D341Med (cell line): ENCODE measurements at places on chromosomes 4 and X.

- DNase-seq = no peak
Observed at GRCh38 chr4:58849026-58849425, 1738.8 kb upstream of the IGFBP7 start.

DNA sequence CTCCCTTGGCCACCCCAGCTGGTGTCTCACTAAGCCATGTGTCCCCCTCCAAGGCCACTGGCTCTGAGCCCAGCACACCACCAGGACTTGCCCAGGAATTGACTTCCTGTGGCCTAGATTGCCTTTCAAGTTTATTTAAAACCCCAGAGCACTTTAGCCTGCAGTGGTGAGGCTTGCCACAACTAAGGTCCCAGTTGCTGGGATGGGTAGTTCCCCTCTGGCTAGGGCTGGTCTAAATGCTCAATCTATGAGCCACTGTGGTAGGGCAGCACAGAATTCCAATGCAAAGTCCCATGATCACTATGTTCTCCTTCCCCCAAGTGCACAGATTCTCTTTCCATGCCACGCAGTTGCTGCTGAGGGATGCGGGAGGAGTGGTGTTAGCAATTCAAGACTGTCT, 61.1 kb upstream of the HCCS start:
- no peak for DNase-seq

DNA sequence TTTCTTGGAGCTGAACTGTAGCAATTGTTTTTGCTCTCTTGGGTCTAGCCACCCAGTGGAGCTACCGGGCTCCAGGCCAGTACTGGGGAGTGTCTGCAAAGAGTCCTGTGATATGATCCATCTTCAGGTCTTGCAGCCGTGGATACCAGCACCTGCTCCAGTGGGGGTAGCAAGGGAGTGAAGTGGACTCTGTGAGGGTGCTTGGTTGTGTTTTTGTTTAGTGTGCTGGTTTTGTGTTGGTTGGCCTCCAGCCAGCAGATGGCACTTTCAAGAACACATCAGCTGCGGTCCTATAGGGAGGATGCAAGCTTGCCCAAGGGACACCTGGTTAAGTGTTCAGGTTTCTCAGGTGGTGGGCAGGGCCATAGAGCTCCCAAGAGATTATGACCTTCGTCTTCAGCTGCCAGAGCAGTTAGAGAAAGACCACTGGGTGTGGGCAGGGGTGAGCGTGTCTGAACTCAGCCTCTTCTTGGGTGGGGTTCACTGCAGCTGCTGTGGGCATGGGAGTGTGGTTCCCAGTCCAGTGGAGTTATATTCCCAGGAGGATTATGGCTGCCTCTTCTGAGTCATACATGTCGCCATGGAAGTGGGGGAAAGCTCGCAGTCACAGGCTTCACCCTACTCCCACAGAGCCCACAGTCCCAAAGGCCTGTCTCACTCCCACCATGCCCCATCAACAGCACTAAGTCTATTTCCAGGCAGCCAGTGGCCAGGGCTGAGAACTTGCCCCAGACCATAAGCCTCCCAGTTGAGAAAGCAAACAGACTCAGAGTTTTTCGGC, 811.6 kb downstream of the GLUD2 start:
- no peak for DNase-seq

- DNase-seq = no peak
Observed at GRCh38 chrX:40267334-40268187, 169.8 kb upstream of the BCOR start.

DNA sequence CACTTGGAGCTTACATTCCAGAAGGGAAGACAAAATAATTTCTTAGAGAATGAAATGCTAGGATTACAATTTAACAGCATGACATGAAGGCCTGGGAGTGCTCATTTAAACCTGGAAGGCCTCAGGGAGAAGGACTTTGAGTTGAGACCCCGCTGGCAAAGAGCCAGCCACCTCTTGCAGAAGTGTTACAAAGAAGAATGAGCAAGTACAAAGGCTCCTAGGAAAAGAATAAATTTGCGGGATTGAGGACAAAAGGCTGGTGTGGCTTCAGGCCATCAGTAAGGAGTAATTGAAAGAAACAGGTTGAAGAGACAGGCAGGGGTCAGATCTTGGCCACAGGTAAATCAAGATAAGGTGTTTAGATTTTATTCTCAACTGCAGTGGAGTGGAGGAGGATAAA, 3.1 kb upstream of the ELOVL6 start:
- no peak for DNase-seq

DNA sequence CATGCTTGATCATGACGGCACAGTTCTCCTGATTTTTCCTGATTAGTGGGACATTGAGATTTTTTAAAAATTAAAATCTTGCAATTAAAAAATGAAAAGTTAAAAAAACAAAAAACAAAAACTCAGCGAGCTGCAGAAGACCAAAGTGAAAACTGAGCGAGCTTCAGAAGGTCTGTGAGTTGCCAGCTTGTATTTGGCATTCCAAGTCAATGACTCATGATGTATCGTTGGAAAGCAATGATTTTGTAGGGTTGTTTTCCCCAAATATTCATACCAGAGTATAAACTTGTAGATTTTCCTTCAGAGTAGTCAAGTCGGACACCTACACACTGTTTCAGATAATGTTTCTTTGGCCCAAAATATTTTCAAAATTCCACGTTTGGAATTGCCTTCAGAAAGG, 76.9 kb downstream of the LRRC66 start:
- DNase-seq = no peak

GRCh38 chr4:65535113-65535512, 135.2 kb downstream of the EPHA5 start:
- DNase-seq = no peak

DNA sequence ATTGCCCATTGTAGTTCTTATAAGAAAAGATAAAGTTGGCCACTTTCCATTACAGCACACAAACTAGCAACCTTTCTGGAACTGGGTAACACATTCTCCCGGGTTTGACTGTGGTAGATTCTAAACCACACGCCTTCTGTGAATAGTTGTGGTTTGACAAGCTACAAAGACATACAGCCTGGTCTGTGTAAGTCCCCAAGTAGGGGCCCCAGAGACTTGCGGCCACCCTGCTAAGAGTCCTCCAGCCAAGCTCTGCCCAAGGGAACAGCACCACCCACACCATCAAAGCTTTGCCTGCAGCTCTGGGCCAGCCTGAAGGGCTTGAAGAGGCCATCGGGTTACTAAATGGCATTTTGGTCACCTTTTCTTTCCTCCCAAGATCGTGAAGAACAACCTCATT, 203.4 kb downstream of the MAML3 start:
- DNase-seq = no peak

GRCh38 chr4:99749445-99750391, 66.9 kb upstream of the DAPP1 start:
- no peak for DNase-seq

DNA sequence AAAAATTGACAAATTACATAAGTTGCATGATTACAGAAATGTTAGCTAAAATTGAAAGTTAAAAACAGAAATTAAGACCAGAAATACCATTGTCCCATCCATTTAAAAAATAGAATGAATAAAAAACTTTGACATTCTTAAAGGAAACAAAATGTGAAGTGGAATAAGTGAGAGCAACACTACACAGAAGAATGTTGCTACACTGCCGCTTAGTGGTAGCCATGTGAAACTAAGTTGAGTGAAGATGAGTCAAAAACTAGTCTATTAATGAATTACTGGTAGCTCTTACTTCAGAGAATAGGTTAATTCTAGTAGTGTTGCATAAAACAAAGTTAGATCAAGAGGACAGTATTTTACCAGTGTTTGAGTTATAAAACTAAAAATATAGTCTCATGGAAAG, 571.0 kb upstream of the KLHL4 start:
- DNase-seq = no peak

GRCh38 chrX:153490217-153490930, 4.4 kb upstream of the BGN start:
- no peak for DNase-seq

DNA sequence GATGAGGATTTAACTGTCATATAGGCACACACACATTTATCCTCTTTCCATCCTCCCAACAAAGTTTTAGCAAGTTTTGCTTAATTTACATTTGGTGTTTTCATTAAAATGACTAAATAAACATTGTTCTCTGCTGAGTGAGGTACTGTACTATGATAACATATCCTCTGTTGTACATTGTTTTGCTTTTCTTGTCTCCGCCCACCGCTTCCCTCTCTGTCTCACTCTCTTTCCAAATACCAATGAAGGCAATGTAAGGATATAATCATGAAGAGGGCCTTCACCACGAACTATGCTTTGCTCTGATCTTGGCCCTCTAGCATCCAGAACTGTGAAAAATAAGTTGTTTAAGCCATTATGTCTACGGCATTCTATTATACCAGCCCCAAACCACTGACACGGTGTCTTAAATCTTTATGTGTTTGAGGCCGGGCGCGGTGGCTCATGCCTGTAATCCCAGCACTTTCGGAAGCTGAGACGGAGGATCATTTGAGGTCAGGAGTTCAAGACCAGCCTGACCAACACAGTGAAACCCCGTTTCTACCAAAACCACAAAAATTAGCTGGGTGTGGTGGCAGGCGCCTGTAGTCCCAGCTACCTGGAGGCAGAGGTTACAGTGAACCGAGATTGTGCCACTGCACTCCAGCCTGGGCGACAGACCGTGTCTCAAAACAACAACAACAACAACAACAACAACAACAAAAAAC, 65.3 kb downstream of the HPRT1 start:
- no peak for DNase-seq

- no peak for DNase-seq
Observed at GRCh38 chr4:184843984-184844554, 18.3 kb upstream of the ACSL1 start.

DNA sequence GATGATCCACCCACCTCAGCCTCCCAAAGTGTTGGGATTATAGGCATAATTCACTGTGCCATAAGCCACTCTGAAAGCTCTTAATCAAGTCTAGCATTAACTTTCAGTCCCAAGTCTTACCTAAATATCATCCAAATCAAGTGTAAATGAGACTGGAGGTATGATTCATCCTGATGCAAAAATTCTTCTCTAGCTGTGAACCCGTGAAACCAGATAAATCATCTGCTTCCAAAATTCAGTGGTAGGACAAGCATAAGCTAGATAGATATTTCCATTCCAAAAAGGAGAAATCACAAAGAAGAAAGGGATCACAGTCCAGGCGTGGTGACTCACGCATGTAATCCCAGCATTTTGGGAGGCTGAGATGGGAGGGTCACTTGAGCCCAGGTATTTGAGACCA, 8.8 kb upstream of the TBC1D25 start:
- DNase-seq = no peak

GRCh38 chrX:8003147-8003883, 76.1 kb upstream of the PNPLA4 start:
- no peak for DNase-seq

GRCh38 chr4:2961811-2962441, 1.3 kb downstream of the NOP14 start:
- no peak for DNase-seq
